SJSA1 (cell line): ENCODE measurements at places on chromosomes 13 and 19. TPM values are rescaled to one million over a fixed set of nuclear protein-coding genes. Genes with fewer than 3 reads are reported as not detected.

GRCh38 chr13:97339019-97339987, 94.7 kb upstream of the RAP2A start:
- DNase-seq: no peak

DNA sequence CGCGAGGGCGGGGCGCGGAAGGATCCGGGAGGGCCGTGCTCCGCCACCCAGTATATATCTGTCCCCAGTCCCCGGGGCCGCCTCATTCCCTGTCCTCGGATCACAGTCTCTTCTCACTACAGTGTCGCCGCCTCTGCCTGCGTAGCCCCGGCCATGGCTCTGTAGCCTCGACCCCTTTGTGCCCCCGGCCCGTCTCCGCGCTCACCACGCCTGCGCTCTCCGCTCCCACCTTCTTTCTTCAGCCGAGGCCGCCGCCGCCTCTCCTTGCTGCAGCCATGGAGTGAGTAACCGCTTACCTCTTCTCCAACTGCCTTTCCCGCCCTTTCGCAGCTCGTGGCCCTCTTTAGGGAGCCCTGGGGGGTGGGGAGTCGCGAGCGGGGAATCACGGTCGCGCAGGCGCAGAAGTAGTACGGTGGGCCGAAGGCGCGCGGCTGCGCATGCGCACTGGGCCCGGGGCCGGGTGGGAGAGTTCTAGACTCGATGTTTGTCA, at the start of the genes ATF5 and NUP62:
TSS of gene ATF5 (plus strand) at position 85 of the 490 bp plus-strand sequence. CDS start 1,646 bp downstream, outside the sequence.
TSS of gene NUP62 (minus strand) at position 384 of the 490 bp plus-strand sequence. CDS start 19,697 bp downstream, outside the sequence.
- DNase-seq: peak; percentile 92

- no peak for DNase-seq
Measured at GRCh38 chr19:7988307-7988706, 17.1 kb downstream of the ELAVL1 start.

GRCh38 chr19:45999653-46000121, 4.4 kb downstream of the CCDC61 start:
- DNase-seq: no peak

GRCh38 chr19:38735257-38735686, 9.0 kb downstream of the CAPN12 start:
- no peak for DNase-seq

GRCh38 chr13:42899266-42899665, 92.8 kb downstream of the EPSTI1 start:
- DNase-seq: no peak

DNA sequence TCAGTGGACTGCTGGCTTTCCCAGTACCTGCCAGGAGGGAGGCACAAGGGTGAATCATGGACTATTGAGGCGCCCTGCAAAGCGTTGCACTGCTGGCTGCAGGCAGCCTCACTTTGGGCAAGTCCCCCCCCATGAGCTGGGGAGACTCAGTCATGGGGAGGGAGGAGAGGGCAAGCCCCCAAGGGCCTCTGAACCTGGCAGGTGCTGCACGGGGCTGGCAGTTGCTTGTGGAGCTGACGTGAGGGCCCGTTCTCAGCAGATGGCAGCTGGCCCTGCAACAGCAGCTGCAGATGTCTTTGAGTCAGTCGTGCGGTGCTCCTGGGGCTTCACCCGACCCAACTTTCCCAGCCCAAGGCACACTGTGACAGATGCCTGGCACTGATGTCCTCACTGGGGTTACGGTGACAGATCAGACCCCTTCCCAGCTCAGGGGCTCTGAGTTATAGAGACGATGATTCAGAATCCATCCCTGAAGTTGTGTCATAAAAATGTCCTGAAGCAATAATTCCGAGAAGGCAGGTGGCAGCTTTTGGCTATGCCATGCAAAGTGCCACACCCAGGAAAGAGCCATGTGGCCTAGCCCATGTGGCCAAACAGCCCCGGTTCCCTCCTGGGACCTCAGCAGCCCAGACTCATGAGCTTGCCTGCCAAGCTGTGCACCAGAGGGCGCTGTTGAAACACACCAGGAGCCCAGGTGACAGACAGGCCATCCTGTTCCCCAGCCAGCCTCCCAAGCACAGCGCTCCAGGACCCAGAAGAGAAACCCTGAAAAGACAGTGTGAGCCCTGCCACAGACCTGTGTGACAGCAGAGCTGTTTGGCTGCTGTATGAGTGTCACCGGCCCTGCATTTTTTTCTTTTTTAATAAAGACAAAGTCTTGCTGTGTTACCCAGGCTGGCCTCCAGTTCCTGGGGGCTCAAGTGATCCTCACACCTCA, 53.6 kb upstream of the LDLR start:
- DNase-seq: peak; percentile 89

DNA sequence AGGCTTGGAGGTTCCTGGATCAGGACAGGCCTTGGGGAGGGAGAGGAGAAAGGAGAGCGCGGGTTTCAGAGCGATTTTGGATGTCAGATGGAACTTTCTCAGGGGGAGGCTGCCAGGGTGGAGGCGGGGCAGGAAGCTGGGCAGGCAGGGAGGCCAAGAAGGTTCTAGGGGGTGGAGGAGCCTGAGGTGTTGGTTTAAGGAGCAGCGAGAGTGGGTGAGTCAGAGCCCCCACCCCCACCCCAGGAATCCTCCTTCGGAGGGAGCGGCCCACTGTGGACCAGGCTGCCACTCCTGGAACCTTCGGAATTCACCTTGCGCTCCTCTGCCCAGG, 15.9 kb upstream of the NOP53 start:
- DNase-seq: peak; percentile 91

DNA sequence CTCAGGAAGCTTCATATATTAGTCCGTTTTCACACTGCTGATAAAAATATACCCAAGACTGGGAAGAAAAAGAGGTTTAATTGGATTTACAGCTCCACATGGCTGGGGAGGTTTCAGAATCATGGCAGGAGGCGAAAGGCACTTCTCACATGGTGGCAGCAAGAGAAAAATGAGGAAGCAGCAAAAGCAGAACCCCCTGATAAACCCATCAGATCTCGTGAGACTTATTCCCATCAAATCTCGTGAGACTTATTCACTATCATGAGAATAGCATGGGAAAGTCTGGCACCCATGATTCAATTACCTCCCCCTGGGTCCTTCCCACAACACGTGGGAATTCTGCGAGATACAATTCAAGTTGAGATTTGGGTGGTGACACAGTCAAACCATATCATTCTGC, 23.1 kb downstream of the FLT3 start:
- DNase-seq: no peak

GRCh38 chr19:4267101-4267900, 11.8 kb upstream of the SHD start:
- peak; percentile 72 for DNase-seq

DNA sequence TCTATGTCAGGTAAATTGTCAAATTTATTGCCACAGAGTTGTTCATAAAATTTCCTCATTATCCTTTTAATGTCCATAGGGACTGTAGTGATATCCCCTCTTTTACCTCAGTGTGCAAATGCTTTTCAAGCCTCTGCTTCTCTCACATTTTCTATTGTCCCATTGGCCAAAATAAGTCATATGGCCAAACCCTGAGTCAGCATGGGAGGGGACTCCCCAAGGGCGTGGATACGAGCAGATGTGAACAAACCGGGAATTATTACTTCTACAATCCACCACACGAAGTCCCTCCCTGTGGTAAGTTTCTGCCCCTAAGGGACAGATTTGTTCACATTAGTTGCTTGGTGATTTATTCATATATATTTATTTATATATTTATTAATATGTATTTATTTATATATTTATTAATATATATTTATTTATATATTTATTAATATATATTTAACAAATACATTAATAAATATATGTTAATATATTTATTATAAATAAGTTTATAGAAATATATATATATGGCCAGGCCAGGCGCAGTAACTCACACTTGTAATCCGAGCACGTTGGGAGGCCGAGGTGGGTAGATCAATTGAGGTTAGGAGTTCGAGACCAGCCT, 20.1 kb upstream of the CAMSAP3 start:
- DNase-seq: no peak

DNA sequence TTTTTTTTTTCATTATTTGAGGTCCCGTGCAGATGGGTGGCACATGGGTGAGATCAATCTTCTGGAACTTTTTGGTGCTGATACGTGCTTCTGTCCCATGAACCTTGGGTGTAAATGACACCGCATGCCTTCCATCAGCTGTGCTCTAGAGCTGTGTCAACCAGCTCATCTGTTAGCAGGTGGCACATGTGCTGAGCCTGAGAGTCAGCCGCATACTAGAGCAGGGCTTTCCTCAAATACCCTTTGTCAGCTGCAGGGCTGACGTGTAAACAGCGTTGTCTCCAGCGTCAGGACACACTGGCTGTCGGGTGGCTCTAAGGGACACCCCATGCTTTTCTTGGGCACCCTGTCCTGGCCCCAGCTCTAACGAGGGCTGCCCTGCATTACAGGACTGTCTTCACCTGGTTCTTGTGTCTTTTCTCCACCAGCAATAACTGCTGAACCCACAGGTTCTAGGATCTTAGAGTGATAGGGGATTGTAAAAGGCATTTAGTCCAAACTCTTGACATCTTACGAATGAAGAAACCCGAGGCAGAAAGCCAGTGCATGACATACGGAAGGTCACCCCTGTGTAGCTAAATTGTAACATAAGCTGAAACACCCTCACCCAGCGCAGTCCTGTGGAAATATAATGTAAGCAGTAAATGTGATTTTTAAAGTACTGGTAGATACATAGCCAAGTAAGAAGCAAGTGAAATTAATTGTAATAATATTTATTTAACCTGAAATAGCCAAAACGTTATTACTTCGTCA, 119.5 kb downstream of the LRCH1 start:
- DNase-seq: no peak

DNA sequence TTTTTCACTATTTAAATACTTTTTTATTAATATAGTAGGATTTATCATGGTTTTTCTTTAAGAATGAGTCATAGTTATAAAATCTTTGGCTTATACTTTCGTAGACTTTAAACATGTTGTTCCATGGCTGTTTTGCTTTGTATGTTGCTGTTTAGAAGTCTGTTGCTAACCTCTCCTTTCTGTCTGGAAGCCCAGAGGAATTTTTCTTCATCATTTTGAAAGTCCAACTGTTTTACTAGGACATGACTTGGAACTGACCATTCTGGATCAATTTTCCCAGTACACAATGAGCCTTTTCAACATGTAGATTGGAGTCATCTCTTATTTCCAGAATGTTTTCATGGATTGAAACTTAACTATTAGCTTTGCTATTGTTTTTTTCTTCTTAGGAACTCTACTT, 7.9 kb downstream of the CAB39L start:
- DNase-seq: no peak

- peak; percentile 53 for DNase-seq
Measured at GRCh38 chr19:34145741-34146202, 26.5 kb upstream of the LSM14A start.

DNA sequence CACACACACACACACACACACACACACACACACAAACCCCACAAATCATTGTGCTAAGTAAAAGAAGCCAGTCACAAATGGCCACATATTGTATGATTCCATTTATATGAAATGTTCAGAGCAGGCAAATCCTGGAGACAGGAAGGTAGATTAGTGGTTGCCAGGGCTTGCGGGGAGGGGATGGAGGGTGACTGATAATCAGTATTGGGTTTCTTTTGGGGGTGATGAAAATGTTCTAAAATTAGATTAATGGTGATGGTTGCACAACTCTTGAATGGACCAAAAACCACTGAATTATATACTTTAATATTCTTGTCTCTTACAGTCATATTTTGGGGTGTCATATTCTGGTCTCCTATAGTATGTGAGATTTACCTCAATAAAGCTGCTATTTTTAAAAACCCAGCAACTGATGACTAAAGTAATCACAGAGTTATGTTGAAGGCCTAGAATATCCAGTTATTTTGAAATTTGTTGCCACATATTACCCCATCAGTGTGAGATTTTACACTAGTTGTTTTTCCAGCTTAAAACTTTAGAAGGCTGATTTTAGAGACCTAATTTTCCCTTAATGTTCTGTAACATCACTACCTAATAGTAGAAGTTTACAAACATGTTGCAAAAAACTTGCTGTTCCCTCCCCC, 20.3 kb downstream of the FLT1 start:
- DNase-seq: no peak

- DNase-seq: no peak
Measured at GRCh38 chr19:40191836-40192646, 815 bp downstream of the MAP3K10 start.

DNA sequence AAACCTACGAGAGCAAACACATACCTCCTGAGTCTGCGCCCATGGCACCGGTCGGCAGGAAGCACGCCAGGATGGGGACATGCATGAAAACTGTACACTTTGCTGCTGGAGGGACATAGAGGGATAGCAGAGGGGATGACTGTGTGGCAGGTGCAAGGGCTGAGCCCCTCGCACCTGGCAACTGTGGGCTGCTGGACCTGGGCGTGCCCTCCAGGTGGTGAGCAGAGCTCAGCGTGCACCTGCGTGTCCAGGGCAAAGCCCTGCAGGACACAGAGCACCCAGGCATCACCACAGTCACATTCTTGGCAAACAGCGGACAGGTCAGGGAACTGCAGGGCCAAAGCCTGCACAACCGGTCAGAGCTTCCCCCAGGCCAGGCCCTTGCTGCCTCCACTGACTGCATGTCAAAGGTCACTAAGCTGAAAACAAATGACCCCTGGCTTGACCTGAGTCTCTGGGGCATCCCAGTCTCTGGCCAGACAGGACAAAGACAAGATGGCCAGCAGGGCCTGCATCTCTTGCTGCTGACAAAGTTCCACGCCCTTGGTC, 9.0 kb upstream of the ISYNA1 start:
- no peak for DNase-seq

GRCh38 chr19:39327363-39328045, 6.8 kb upstream of the LRFN1 start:
- no peak for DNase-seq

- no peak for DNase-seq
Measured at GRCh38 chr13:79349011-79349410, 57.0 kb downstream of the RBM26 start.

GRCh38 chr13:79909644-79910043, 428.7 kb downstream of the NDFIP2 start:
- no peak for DNase-seq

- DNase-seq: peak; percentile 51
Measured at GRCh38 chr13:99993660-99994637, 12.4 kb downstream of the ZIC2 start.

- DNase-seq: no peak
Measured at GRCh38 chr13:82947683-82948082, 934.6 kb downstream of the SLITRK1 start.

DNA sequence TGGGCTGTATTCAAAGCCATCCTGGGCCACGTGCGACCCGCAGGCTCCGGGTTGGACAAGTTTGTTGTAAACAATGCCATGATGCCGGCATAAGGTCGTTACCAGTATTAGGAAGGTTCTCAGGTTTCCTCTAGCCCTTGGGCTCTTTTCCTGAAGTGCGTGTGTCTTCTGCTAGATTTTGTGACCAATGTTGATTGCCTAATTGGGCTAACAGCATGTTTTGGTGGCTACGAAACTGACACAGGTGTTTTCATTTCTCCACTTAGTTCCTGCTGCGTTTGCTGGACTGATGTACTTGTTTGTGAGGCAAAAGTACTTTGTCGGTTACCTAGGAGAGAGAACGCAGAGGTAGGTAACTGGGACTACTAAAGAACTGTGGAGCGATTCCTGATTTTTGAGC, 20.3 kb downstream of the ALOX5AP start:
- no peak for DNase-seq

COL4A2 gene
- total RNA-seq: 677 and 741 TPM in 2 replicates

ZNF230 gene
- 4.3 and 9.7 TPM in 2 replicates for total RNA-seq

MAB21L1 gene
- total RNA-seq: 2.6 and 3.7 TPM in 2 replicates

IFNL1 gene
- not detected in 2 replicates for total RNA-seq

FPR3 gene
- total RNA-seq: not detected in 2 replicates

TPTE2 gene
- not detected in 2 replicates for total RNA-seq

CCL25 gene
- total RNA-seq: not detected in 2 replicates

SLC25A15 gene
- 16.4 and 30.7 TPM in 2 replicates for total RNA-seq

CGB3 gene
- not detected in 2 replicates for total RNA-seq

MYH14 gene
- not detected in 2 replicates for total RNA-seq

MED29 gene
- total RNA-seq: 24.3 and 38.9 TPM in 2 replicates

CYSLTR2 gene
- total RNA-seq: not detected in 2 replicates

SHANK1 gene
- not detected in 2 replicates for total RNA-seq

SELENOV gene
- total RNA-seq: not detected in 2 replicates

DCT gene
- total RNA-seq: not detected in 2 replicates

RFPL4AL1 gene
- not detected in 2 replicates for total RNA-seq

KLK10 gene
- total RNA-seq: not detected in 2 replicates
